ENCODE measurements at places on chromosomes 4 and X. TPM values are rescaled to one million over a fixed set of nuclear protein-coding genes. Genes with fewer than 3 reads are reported as not detected.

TSC22D3 gene
- 95.5 TPM for total RNA-seq

- no peak for ATAC-seq
These were observed 134.2 kb upstream of the SH3RF1 start for GRCh38 chr4:169404960-169405359.

DNA sequence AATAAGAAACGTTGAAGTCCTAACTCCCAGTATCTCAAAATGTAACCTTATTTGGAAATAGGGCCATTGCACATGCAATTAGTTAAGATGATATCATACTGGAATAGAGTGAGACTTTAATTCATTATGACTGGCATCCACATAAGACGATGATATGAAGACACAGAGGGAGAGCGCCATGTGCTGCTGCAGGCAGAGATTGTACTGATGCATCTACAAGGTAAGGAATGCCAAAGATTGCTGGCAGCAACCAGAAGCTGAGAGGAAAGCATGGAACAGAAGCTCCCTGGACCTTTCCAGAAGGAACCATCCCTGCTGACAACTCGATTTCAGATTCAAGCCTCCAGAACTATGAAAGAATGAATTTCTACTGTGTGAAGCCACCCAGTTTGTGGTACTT is 697.0 kb upstream of the INTU start:
- no peak for ATAC-seq

DUSP21 gene
- total RNA-seq = not detected

DNA sequence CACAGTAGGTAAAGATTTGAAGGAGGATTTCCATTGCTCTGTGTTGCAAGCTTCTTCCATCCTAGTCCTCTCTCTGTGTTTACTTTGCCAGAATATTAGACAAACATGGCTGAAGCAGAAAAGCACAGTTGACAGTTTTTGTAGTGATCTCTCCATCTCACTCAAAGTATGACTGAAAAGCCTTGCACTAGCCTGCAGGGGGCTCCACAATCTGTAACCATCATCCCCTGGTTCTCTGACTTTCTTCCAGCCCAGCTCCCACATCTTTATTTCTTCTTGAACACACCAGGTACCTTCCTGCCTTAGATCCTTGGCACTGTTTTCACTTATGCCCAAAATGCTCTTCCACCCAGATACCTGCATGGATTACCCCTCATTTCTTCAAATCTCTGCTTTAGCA is 34.1 kb upstream of the HHIP start:
- no peak for ATAC-seq

GBA3 gene
- 0.24 TPM for total RNA-seq

CLCN4 gene
- 19.2 TPM for total RNA-seq

DNA sequence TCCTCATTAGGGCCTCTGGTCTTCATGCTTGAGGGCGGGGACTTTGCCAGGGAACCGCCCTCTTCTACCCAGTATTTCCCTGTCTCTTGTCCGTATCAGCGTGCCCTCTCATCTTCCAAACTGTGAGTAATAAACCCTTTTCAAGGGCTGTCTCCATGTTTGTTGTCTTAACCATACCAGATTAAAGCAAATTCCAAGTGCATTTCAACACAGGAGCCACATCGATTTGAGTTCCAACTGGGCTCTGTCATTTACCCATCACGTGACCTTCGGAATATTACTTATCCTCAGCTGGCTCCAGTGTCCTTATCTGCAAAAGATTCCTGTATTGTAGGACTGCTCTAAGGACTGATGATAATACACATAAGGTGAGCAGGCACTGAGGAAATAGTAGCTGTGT is 6.4 kb upstream of the PHEX start:
- ATAC-seq = no peak

DNA sequence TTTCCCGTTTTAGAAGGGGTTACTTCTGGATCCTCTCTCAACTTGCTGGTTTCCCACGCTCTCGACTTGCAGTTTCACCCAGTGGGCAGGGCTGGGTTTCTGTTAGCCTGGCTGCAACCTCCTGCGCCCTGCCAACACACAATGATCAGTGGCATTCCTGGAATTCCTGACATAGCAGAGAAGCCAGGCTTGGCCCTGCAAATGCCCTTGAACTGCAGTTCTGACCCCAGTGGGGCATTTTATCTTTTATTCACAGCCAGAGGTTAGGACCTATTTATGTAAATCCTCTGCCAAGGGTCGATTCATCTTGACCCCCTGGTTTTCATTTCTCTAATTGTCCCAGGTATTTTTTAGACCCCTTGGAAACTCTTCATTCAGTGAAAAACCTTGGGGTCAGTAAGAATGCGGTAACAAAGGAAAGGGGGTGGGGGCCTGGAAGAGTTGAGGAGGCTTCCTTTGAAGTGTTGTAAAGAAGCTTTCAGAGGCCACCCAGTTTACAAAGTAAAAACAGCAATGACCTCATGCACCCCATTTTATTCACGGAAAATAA is 217.6 kb downstream of the ZNF674 start:
- peak; percentile 32 for ATAC-seq

BEX1 gene
- total RNA-seq = 8.8 TPM

DNA sequence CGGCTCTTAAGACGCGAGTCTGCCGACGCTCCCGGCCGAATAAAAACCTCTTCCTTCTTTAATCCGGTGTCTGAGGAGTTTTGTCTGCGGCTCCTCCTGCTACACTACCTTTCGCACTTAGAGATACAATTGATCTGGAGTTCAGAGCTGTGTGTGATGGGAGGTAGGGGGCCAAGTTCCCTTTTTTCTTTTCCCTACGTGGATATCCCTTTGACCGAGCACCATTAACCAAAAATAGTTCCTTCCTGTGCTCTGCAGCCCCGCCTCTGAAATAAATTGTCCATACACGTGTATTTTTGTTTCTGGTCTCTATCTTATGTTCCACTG is 555 bp upstream of the PGM2 start:
- peak; percentile 19 for ATAC-seq

MGARP gene
- 0.52 TPM for total RNA-seq

ATOH1 gene
- 0.25 TPM for total RNA-seq

NRK gene
- total RNA-seq = 0.28 TPM

DNA sequence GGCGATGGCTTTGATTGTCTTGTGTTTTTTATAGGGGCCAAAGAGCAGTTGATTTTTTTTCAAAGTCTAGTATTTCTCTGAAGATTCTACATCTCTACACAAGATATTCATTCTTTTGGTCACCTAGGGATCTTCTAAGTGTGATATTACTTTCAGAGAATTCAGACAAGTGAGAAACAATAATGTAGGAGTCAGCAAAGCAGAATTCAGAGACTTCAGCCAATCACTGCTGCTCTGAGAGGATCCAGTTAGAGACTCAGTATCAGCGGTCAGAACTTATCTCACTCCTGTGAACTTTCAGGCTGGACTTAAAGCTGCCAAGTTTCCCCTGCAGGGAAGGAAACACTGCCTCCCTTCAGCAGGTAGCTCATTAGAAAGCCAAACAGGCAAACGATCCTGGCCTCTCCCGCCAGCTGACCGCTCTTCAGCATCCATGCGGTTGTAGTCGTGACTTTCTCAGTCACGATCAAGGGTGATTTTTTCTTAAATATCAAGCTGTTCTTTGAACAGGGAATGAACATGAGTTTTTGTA is 59.2 kb downstream of the NSUN7 start:
- no peak for ATAC-seq

GRCh38 chr4:86608757-86609375 is 14.8 kb downstream of the PTPN13 start:
- ATAC-seq = no peak

- no peak for ATAC-seq
These were observed 251.4 kb downstream of the COL25A1 start for GRCh38 chr4:109051054-109051453.

- ATAC-seq = no peak
These were observed 35.6 kb downstream of the NELFA start for GRCh38 chr4:1973218-1973617.

DNA sequence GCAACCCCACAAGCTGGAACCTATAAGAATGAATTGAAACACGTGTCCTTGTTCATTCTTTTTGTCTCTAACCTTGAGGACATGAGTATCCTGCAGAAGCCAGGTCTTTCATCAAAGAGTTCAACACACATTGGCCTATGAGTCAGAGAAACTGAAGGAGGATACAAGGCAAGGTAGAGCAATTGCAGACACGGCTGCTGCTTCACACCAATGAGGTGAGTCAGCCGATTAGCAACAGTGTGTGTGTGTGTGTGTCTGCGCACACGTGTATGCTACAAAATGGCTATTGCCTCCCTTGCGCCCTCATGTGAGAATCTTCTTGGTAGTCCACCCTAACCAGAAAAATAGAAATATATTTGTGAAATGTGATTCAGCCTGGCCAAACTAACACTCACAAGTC is 1477.7 kb upstream of the IGFBP7 start:
- ATAC-seq = no peak

All from motor neuron (in vitro differentiated cells).